ENCODE measurements at places on chromosomes 6 and 20.

DNA sequence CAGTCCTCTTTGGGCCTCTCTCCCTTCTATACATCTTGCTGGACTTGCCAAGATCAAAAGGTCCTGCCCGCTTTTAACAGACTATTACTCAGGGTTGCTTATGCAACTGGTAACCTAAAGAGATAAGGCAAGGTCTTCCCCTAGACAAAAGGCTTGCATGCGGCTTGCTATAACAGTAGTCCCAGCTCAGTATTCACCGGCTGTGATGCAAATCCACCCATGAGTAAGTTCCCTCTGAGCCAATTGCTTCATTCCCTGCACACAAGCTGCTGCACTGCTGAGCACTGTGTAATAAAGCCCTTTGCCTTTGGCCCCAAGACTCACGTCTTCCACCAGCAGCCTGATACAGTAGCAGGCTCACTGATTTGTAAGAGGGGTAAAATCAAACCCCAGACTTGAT, 363.8 kb downstream of the PRKN start:
- no peak for DNase-seq

- no peak for DNase-seq
These were observed 69.8 kb downstream of the DZANK1 start for GRCh38 chr20:18397030-18397429.

DNA sequence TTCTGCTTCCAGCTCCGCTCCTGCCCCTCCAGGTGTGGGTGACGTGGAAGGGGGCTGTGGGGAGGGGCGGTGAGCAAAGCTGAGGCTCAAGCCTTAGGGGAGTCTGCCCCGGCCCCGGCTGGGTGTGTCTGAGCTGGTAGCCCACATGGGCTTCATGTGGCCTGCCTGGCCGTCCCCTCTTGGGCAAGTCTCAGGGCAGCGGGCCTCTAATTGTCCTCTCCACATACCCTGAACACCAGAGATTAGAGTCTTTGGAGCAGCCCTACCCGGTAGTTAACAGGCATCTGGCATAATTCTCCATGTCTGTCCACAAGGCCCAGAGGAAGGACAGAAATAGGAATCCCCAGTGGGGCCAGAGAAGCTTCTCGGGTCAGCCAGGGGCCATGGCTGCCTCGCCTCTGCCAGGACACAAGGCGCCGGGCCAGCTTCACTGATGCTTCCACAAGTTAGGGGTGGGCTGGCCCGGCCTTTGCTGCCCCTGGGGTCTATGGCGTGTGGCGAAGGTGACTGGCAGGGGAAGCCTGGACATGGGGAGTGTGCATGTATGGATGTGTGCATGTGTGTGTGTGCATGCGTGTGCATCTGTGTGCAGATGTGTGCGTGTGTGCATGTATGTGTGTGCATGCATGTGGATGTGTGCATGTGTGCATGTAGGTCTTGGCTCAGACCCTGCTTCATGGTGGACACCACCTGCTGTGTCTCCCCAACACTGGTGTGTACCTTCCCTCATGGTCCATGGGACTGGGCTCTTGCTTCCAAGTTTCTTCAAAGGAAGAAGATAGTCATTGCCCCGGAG, 24.0 kb downstream of the FRMD1 start:
- DNase-seq = no peak

- no peak for DNase-seq
These were observed 33.2 kb downstream of the ANKS1A start for GRCh38 chr6:34922177-34922663.

DNA sequence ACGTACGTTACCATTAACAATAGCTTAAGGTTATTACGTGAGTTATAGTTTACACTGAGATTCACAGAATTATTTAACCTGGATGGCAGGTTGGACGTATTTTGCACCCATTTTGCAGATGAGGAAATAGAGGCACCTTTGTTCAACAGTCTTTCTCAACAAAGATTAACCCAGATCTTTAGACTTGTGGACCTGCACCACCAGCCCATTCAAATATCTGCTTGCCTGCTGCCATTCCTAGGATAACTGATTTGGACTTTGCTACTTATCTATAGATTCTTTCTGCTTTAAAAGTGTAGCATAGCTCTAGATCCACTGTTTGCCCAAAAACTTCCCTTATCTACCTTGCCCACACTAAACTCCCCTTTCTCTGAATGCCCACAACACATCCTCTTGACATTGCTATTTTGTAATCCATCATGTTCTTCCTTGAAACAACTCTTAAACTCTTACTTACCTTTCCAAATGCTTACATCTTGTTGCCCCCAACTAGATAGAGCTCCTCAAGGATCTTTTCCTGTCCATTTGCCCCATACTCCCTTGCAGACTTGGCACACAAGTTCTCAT, 56.4 kb upstream of the TNFAIP3 start:
- no peak for DNase-seq

GRCh38 chr6:80488190-80488589, 381.7 kb downstream of the BCKDHB start:
- DNase-seq = no peak

DNA sequence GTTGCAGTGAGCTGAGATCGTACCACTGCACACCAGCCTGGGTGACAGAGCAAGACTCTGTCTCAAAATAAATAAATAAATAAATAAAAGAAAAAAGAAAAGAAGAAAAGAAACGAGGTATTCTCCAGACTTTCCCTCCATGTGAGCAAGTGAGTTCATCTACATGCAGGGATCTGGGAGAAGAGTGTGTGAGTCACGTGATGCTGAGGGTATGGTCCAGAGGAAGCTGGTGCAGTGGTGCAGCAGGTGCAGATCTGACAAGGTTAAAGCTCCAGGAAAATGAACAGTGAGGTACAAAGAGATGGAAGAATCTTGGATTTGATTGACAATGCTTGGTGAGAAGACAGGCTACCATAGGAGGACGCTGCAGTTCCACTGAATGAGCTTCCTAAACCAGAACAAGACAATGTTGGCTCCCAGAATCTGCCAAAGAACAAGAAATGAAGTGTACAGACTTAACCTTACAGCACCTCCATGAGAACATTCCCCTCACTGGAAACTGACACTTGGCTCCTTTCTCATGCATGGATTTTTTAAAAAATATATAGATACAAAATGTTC, 79.5 kb upstream of the BTBD3 start:
- no peak for DNase-seq

- no peak for DNase-seq
These were observed 17.5 kb downstream of the DNMT3B start for GRCh38 chr20:32779500-32780211.

GRCh38 chr6:31004794-31005193, 5.5 kb upstream of the MUC22 start:
- no peak for DNase-seq

DNA sequence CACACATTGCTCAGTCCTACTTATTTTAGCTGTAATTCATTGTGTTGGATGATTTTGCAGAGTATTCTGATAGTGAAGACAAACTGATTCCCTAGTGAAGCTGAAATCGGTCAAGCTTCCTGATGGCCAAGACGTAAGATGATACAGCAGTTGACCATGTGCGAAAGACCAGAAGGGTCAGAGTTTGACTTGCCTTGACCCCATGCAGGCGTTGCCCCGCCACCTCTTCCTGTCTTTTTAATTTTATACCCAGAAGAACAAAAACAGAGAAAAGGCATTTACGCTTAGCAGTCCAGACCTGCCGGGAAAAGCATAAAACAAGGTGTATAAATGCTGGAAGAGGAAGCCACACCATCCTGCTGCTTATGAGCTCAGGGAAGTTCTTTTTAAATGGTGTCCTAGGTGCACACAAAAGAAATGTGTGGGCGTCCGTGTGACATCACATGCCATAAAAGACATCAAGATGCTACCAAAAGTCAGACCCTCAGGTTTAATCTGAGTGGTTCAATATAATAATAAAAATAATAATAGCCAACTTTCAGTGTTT, 32.2 kb downstream of the TSHZ2 start:
- no peak for DNase-seq

DNA sequence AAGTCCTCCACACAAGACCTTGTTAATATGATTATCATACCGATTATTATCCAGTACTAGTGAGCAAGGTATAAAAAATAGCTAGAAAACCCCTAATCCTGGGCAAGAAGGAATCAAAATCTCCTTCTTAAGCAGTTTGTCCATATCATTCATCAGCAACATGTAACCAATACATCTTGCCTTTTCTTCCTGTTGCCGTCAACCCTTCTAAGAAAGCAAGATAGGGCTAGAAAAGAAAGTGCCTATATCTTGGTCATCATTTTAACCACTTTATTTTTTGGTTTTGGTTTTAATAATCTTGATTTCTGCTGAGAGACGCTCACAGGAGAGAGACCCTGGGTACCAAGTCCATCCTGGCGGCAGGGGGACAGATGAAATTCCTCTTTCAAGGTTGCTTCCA, 27.2 kb upstream of the PREX1 start:
- no peak for DNase-seq

DNA sequence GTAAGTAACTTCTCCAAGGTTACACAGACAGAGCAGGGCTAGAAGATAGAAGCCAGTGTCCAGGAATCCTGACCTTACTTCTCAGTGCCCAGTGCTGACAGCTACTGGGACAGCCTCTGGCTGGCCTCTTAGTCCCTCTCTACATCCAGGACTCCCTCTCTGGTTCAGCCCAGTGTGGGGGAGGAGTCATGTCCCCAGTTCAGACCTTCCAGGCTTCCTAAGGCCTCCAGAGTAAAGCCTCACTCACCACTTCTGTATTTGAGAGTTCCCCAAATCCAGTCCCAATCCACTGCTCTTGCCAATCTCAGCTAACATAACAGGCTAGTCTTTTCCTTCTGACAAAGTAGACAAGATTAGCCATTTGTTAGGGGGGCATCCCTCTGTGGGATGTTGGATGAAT, 36.9 kb upstream of the EPB41L1 start:
- DNase-seq = no peak

GRCh38 chr20:577167-577791, 32.8 kb downstream of the TCF15 start:
- no peak for DNase-seq

GRCh38 chr6:79463621-79464050, 73.6 kb downstream of the LCA5 start:
- DNase-seq = no peak

DNA sequence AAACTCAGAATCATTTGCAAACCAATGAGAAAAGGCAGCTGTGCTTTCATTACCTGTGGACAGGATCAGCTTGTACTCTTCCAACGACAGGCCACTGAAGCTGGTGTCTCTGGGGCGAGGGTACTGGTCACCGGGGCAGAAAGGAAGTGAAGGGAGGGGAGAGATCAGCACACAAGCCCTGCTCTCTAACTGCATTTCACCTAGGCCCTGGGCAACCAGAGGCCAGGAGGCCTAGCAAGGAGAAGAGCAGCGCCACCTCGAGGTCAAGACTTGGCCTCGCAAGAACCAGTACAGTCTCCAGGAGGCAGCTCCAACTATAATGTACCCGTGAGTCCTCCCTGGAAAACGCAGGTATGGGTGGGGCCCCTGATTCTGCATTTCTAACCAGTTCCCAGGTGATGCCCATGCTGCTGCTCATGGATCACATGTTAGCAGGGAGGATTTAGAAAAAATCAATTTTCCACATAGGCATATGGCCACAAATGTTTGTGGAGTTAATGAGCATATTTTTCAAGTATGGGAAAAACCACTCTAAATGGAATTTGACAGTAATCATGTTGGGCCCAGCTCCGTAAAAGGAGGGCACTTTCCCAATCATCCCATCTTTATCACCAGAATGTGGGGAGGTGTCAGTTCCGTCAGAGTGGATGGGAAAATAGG, 11.0 kb downstream of the UQCC2 start:
- DNase-seq = no peak

DNA sequence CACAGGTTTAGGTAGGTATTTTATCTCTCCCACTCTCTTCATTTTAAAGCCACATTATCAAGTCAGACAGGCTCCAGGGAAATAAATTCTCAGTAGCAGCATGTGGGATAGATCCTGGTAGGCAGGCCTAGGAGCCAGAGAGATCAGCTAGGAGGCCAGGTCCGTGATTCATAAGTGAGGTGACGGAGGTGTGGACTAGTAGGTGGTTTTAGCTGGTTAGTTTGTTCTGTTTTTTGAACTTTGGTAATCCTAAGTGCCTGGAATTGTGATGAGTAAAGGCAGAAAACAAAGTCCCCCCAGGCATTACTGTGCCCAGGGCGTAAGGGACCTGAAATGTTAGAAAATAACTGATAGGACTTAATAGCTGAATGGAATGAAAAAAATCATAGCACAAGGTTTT, 53.6 kb upstream of the E2F3 start:
- DNase-seq = no peak

GRCh38 chr6:169070506-169071176, 183.0 kb downstream of the THBS2 start:
- DNase-seq = peak; percentile 100

DNA sequence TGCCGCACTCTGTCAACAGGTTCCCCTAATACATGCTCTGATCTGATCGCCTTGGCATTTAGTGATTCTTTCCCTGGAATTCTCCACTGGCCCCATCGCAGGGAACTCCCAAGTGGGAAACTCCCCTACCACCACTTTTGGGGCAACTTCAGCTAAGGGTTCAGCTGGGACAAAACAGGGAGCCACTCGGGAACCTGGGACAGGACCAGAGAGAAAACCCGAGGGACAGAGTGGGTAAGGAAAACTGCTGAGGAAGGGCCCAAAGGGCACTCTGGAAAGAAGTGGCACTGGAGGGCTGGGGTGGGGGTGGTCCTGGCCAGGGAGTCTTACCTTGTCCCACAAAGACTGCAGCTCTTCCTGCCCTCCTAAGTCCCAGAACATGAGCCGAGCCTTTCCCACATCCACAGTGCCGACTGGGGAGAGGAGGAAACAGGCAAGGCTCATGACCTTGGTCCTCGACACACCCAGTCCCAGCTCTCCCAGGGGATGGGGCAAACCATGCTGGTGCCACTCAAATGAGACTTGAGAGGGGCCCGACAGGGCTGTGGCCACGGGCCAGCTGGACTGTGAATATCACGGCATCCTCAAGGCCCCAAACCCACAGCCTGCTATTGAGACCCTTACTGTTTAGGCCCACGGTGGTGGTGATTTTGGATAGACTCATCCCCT, 1.6 kb downstream of the ARFRP1 start:
- DNase-seq = no peak

- DNase-seq = no peak
These were observed 49.0 kb downstream of the CPXM1 start for GRCh38 chr20:2751347-2751877.

- no peak for DNase-seq
These were observed 126.3 kb downstream of the TOX2 start for GRCh38 chr20:44041001-44041400.

DNA sequence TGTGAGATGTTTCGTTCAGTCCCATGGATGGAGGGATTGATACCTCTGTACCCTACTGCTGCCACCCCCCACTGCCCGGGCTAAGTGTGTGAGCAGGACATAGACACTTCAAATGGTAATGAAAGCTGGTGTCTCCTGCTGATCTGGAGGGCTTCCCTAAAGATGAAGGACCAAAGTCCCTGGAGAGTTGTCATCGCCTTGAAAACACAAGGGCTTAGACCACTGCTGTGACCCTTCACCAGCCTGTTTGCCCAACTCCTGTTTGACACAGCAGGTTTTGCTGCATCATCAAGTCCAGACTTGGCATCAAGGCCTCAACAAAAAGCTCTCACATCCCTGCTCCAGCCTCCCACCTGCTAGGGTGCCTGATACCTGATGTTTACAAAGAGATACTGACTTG, 57.9 kb upstream of the FAM8A1 start:
- DNase-seq = no peak

GRCh38 chr20:21832442-21833385, 127.2 kb downstream of the PAX1 start:
- no peak for DNase-seq

All from AG09309 (cell line).